ENCODE measurements at places on chromosomes 5 and 9. TPM values are rescaled to one million over a fixed set of nuclear protein-coding genes. Genes with fewer than 3 reads are reported as not detected.

ZNF879 gene
- total RNA-seq, result 2.0 TPM

NEUROG1 gene
- not detected for total RNA-seq

MACROH2A1 gene
- 153 TPM for total RNA-seq

IRX1 gene
- not detected for total RNA-seq

NOXA1 gene
- 1.2 TPM for total RNA-seq

SPINK6 gene
- not detected for total RNA-seq

GRCh38 chr5:75260708-75261107 lies 24.0 kb upstream of the ANKRD31 start:
- DNase-seq, result no peak

DNA sequence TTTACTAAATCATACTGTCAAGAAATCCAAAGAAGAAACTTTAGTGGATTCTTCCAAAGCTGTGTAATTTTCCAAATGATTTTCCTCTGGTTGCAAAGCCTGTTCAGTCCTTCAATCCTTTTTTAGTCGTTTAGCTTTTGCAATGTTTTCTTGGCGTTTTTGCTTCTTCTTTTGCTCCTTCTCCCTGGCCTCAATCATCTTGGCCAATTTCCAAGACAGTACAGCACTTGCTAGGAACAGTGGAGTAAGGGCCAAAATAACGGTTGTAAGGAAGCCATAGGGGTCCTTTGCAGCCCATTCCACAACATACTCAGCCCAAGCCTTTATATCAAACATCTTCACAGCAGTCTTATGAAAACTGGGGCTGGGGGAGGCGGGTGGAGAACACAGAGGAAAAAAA lies 2.4 kb downstream of the SMIM15 start:
- DNase-seq, result no peak

GRCh38 chr5:68191083-68191791 lies 24.3 kb upstream of the PIK3R1 start:
- no peak for DNase-seq

- DNase-seq, result no peak
Measured at GRCh38 chr9:8734760-8735159, 935.2 kb upstream of the DMAC1 start.

GRCh38 chr9:22622815-22623214 lies 176.2 kb downstream of the DMRTA1 start:
- no peak for DNase-seq

DNA sequence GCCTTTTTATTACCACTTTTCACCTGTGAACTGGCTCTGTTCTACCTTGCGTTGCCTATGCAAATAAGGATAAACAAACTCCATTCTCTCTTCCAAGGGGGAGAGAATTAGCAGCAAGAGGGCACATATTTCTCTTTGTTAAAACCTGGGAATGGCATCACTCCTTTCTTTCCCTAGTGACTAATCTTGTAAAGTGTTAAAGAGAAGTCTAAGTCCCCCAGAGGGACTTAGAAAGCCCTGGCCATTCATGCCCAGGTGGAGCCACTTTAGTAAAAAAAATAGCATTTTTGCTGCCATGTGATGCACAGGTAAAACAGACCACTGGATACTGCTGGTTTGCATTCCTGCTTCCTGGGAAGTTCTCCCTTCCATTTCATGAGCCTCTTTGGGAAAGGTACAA lies 148.4 kb downstream of the MAN2A1 start:
- no peak for DNase-seq

Data from activated naive CD4-positive, alpha-beta T cell treated with anti-CD3 and anti-CD28 coated beads for 36 hours (primary cell).